ENCODE measurements at places on chromosomes 5 and 9.
A peak's percentile ranks its signal among the peaks of the same experiment; 100 is the strongest.

GRCh38 chr5:1161833-1162229 is 39.6 kb upstream of the SLC6A19 start:
- DNase-seq, result peak; percentile 25

DNA sequence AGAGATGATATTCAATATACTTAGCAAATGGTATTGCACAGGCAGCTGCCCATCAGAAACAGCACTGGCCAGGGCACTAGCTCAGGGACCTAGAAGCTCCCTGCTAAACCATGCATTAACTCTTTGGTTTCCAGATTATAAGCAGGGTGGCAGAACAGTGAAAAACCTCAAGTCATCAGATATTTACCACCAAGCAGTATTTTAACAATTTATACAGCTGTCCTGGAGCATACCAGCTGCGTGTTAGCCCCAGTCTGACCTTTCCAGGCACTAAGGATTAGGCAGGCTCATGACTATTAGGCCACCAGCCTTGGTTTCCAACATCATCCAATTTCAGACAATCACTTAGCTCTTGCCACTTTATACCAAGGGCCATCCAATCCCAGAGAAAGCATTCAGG is 326.5 kb downstream of the CAAP1 start:
- no peak for DNase-seq

DNA sequence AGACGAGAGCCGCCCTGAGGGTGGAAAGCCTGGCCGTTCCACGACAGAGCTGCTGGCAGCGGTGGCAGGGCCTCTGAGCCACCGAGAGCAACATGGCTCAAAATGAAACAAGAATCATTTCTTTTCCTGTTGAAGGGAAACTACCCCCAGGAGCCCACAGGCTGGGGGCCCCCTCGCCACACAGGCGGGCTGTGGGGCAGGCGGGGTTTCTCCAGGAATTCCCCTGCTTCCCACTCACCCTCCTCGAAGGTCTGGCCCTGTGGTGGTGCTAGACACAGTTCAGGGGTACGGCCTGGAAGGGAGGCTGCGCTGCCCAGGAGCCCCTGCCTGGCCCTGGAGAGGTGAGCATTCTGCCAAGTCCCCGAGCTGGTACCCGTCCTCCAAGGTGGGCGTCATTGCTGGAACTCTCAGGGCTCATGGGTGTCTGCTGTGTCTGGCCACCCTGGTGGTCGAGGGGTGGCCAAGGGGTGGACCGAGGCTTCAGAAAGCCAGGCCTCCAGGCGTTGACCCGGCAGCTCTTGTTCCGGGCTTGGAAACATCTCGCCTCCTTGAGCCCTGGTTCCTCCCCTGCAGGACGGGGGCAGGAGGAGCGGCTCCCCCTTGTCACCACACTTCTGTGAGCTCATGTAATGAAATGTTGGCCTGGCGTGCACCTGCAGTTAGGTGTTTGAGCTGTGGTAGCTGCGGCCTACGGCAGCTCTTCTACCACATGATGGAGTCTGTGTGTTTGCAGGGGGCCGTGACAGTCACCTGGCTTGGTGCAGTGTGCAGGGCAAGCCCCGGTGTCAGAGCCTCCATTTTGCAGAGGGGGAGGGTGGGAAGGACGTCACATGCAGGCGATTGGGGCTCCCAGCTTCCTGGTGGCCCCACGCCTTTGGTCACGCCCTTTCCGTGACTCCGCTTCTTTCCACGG is 65.3 kb downstream of the RXRA start:
- DNase-seq, result no peak

GRCh38 chr5:53095931-53096525 is 13.5 kb downstream of the MOCS2 start:
- peak; percentile 14 for DNase-seq

DNA sequence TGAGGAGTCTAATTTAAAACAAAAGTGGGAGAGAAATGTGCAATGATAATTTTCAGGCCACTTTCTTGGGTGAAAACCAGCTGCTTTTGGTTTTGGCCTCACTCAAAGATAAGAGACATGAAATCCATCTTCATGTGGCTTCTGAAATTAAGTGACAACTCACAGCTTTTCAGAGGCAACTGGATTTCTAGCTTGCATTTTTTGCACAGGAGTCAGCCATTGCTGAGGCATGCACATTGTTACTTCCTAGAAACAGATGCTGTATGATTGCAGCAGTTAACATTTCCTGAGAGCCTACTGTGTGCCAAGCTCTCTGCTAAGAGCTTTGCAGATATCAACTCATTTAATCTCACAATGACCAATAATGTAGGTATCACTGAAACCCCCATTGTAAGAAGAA is 562.6 kb downstream of the NR2F1-AS1 start:
- no peak for DNase-seq

DNA sequence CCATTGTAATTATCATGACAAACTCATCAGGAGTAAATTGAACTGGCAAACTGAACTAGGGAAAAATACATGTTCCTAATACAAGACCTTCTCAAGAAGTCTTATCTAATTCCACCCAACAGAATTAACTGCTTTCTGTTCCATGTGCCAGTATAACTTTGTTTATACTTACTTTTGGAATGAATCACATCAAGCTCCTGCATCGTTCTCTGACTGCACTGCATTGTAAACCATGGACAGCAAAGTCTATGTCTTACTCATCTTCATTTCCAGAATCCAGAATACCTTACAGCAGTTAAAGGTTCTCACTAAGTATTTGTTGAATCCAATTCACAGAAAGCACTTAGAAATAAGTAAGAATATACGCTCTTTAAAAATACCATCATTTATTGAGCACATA is 102.8 kb downstream of the PLK2 start:
- DNase-seq, result no peak

GRCh38 chr9:112554516-112554915 is 67.9 kb downstream of the KIAA1958 start:
- DNase-seq, result no peak

DNA sequence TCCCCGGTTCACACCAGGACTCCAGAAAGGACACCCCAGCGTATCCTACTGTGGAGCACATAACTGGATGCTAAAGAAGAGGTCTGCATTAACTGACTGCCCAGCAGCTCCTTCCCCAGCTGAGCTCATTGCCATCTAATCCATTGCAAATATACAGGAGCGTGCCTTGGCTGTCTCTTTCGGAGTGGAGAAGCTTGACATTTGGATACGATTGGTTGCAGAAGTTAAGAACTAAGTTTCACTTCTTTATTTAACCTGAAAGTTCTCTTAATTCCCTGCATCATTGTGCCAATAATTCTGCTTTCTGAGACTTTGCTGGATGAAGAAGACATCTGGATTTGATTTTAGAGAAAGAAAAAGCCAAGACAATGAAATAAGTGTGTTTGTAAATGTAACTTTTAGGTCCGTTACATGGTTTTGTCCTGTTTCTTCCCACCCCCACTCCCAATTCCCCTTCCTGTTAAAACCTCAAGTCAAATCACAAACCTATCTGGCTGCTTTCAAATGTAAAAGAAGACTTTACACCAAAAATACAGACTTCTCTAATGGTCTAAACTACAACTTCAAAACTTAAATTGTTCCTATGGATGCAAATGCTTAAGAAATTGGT is 33.9 kb downstream of the TAS2R1 start:
- no peak for DNase-seq

GRCh38 chr5:126925482-126925881 is 104.9 kb downstream of the MARCHF3 start:
- DNase-seq, result peak; percentile 9

- no peak for DNase-seq
Measured at GRCh38 chr5:71925608-71926091, 181.6 kb upstream of the MAP1B start.

GRCh38 chr9:95167998-95168397 is 149.5 kb downstream of the FANCC start:
- peak; percentile 44 for DNase-seq

DNA sequence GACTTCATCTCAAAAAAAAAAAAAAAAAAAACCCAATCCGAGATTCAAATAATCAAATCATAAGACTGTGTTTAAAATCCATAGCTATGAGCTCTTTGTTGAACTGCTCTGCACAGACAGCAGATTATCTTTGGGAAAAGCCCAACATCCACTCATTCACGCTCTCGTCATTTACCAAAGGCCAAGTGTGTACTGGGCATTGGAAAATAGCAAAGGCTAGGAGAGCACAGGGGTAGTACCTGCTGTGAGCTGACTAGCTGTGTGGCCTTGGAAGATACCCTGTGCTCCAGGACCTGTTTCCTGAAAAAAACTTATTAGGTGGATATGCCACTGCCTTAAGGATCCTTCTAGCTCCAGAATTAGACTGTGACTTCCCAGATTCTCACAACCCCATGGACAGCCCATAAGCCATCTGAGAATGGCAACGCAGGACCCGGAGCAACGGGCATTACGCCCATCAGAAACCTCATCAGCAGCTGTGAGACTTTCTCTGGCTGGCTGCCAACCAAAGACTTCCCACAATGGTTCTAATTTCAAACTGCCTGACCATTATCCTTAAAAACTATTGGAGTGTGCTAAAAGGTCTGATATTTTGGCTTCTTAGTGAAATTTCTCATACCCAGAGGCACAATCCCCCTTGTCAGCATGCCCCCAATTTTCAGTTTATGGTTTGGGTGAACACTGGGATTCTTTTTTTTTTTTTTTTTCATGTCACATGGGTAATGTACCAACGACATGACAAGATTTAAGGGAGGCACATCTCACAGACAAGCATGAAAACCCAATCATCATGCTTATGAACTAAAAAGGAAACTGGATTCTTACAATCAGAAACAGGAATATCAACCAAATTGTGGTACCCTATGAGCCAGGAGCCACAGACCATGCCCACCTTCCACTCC is 16.8 kb downstream of the SERINC5 start:
- peak; percentile 38 for DNase-seq

DNA sequence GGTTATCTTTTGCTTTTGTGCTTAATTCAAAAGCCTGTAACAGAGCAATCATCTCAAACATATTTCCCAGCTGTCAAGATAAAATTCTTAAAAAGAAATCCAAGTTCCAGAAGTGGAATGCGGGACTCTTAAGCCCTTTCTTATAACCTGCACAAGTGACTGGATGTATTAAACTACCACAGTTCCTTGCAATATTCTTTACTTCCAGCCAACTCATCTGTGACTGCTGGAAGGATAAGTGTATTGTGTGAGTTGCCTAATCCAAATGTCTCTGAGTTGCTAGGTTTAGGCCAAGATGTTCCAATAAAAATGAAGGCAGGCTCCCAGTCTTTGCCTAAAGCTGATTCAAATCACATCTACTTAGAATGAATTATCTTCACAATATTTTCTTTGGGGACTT is 159.2 kb upstream of the SLC24A2 start:
- no peak for DNase-seq

- no peak for DNase-seq
Measured at GRCh38 chr9:122056484-122056883, 36.6 kb downstream of the TTLL11 start.

DNA sequence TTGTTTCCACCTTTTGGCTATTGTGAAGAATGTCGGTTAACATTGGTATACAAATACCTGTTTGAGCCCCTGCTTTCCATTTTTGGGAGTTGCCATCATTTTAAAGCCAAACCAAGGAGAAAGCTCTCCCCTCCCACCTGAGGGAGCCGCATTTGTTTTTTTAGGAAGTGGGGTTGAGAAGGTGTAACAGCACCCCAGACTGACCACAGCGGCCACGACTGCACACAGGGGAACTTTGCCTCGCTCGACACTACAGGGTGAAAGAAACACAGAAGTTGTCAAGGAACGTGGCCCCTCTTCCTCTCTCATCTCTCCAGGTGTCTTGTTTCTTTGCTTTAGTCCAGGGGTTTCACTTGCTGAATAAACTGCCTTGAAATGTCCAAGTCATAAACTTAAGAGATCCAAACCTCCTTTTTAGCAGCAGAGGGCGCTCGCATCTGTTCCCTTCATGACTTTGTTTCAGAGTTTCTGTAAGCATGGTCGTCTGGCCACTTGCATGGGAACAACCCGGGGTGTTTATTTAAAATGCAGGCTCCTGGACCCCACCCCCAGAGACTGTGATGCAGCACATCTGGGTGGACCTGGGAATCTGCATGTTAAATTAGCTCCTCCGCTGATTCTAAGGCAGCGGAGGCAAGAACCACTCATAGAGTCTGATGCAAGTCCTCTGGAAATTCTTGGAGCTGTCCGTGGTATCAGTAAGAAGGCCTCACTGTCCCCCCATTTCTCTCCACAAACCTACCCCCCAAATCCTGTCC is 2.1 kb upstream of the TTLL11 start:
- DNase-seq, result peak; percentile 35

DNA sequence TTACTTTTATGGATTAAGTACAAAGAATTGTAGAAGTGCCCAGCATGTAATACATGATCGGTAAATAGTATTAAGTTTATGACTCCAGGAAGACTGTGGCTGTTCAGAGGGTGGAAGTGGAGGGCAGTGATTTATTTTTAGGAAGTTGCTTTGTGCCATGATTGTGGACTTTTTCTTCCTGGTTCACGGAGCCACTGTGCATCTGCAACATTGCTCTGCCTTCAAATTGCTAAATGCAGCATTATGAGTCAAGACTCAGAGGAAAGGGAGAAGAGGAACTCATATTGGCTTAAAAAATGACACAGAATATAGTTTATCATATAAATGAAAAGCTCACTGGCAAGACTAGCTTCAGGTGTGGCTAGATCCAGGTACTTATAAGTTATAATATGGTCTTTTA is 301.5 kb downstream of the KCTD16 start:
- no peak for DNase-seq

All from NCI-H1105 treated with DMSO at 0.1 percent for 48 hours (cell line).